ENCODE measurements at places on chromosomes 13 and 19. TPM values are rescaled to one million over a fixed set of nuclear protein-coding genes. Genes with fewer than 3 reads are reported as not detected.

Gene ZNF99
- not detected for total RNA-seq

Gene HSPB6
- 0.85 TPM for total RNA-seq

Gene LPAR6
- total RNA-seq = 5.2 TPM

Gene MYH14
- not detected for total RNA-seq
